ENCODE measurements at places on chromosomes 4 and X.

GRCh38 chr4:27790911-27791310 lies 930.3 kb downstream of the STIM2 start:
- DNase-seq = no peak

- peak; percentile 86 for DNase-seq
Measured at GRCh38 chr4:13907255-13907751, 279.8 kb upstream of the BOD1L1 start.

GRCh38 chrX:17590892-17591740 lies 146.2 kb upstream of the SCML1 start:
- DNase-seq = peak; percentile 54

DNA sequence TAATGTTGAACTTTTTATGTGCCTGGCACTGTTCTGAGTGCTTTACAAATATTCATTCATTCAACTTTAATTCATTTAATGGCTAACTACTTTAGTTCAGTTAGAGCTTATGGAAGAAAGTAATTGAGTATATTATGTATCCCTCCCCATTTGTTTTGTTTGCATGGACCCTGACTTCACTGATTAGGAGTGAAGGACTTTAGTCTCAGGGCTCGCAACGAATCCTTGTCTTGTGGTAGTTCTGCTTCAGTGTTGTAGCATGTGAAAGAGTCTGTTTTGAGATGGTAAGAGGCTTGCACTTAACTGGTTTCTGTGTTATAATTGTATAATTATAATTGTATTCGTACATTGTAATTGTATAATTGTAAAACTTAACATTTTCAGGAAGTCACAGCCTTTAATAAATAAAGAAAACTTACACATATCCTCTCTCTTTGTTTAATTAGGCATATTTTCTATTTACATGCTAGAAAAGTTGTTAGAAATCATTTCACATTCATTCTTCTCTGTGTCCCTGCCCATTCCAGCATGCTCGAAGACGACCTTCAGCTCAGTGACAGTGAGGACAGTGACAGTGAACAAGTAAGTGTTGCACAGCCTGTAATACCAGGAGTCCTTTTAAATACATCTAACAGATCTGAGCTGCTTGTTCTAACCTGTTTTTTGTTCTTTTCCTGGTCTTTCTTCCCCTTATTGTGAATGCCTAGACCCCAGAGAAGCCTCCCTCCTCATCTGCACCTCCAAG lies 115.1 kb downstream of the KLHL8 start:
- no peak for DNase-seq

DNA sequence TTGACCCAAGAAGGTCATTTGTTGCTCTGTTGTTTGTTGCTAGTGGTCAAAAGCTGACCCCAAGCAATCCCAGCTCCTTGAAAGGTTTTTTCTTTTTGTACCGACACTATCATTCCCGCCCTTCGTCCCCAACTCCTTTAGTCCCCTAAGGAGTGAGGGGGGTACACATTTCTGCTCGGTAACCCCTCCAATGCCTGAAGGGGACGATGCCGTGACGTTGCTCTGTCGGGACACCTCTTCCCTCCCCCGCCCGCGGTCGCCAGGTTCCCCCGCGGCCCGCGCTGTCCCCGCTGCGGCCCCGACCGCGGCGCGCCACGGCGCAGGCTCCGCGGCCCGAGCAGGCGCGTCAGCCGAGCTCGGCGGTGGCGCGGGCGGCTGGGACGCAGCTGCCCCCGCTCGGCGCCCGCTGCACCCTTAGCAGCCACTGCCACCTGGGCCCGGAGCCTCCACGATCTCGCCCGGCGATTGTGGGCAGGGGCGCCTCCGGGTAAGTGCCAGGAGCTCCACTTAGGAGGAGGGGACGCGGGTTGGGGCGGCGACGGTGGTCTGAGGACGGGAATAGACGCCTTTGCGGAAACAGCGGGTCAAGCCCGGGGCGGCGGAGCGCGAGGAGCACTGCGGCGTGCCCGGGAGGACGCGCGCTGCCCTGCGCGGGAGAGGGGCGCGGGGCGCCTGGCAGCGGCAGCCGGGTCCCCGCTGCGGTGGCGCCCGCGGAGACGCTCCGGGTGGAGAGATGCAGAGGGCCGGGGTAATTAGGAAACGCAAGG lies at the start of gene GLRB:
Gene GLRB, plus strand, starts transcription at position 340 of the 767 bp plus-strand sequence. CDS start 1,875 bp downstream, outside the sequence.
- DNase-seq = peak; percentile 90

GRCh38 chr4:76060506-76060905 lies 14.0 kb upstream of the ART3 start:
- DNase-seq = no peak

DNA sequence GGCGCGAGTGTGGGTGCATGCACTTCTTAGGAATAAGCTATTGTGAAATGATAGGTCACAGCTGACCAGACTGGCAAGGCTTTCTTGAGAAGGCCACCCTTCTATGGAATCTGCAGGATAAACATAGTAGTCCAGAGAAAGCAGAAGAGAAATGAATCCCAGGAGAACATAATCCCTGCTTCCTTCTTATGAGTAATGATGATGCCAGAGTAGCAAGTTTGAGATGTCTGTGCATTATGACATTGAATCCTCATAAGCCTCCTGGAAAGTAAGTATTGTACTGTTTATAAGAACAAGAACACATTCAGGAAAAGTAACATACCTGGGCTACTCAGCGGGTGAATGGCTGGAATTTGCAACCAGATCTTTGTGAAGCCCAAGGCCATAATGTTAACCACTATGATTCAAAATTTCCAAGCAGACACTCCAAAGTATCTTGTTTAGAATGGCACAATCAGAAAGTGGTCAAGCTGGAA lies 272.1 kb upstream of the HS3ST1 start:
- DNase-seq = no peak

- DNase-seq = no peak
Measured at GRCh38 chrX:341541-342101, 23.0 kb upstream of the GTPBP6 start.

GRCh38 chrX:19659929-19660328 lies 144.6 kb upstream of the MAP3K15 start:
- no peak for DNase-seq

- peak; percentile 38 for DNase-seq
Measured at GRCh38 chrX:135931644-135932487, 38.4 kb downstream of the SAGE1 start.

DNA sequence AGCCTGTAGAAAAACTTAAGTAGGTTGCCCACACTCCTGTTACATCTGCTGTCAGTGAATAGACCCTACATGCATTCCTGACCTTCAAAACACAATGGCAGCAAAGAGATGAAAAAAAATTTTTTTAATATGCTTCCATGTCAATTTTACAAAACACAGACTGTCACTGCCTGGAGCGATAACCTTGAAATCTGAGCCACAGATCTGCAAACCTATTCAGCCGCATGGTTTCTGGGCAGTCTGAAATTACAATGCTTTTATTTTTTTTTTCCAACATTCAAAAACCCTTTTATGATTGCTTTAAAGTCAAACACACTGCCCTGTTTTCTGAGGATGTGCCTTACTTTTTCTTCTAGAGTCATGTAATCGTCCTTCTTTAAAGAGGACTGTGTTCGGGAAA lies 264.9 kb upstream of the PUDP start:
- DNase-seq = no peak

- DNase-seq = no peak
Measured at GRCh38 chr4:144374065-144374464, 233.5 kb upstream of the GYPA start.

DNA sequence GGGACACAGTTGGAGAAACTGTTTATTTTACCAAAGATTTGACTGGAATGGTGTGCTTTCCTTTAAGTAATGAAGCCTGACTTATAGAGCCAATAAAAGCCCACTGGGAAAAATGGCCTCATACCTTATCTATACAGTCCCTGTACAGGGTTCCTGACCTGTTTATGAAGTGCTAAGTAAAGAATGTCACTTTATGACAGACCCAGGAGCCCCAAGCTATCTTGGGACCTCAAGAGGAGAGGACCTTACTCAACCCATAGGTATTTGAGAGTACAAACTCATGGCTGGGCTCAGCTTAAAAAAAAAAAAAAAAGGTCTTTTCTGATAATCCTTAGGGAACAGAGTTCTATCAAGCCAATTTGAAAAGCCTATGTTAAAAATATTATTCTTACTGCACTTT lies 1389.3 kb downstream of the RAPGEF2 start:
- DNase-seq = no peak

DNA sequence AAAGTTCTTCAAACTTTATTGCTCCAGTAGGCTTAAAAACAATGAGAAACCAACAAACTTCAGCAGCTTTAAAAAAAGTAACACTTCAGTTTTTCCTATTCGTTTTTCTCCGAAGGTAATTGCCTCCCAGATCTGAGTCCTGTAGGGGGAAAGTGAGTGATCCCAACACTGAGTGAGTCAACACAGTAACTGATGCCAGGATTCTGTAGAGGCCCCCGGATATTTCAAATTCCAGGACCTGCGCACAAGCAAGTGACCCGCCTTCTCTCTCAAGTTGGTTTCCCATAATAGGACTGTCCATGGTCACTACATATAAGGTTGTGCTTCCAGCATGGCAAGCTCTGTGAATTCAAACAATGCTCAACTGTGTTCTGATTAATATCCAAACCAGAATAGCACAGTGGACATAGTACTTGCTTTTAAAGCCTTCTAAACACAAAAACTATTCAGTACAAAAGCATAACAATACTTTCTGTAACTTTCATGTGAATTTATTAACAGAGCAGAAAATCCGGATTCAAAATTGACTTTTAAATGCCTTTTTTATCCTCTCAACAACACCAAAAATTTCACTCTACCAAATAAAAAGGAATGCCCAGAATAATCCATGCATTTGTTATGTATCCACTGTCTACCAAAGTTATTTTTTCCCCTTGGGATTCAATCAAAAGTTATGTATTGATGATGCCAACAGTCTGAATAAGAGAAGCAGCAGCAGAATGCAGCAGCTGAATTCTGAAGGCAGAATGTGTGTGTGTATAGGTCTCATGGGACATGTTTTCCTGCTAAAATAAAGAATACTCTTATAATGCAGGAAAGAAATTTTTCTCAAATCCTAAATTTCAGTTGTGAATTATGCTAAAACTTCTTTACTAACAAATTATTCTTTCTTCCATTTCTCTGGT lies at the start of gene DMD:
Gene DMD, minus strand, starts transcription at position 194 of the 905 bp plus-strand sequence. CDS start 237 bp downstream, outside the sequence.
- no peak for DNase-seq

DNA sequence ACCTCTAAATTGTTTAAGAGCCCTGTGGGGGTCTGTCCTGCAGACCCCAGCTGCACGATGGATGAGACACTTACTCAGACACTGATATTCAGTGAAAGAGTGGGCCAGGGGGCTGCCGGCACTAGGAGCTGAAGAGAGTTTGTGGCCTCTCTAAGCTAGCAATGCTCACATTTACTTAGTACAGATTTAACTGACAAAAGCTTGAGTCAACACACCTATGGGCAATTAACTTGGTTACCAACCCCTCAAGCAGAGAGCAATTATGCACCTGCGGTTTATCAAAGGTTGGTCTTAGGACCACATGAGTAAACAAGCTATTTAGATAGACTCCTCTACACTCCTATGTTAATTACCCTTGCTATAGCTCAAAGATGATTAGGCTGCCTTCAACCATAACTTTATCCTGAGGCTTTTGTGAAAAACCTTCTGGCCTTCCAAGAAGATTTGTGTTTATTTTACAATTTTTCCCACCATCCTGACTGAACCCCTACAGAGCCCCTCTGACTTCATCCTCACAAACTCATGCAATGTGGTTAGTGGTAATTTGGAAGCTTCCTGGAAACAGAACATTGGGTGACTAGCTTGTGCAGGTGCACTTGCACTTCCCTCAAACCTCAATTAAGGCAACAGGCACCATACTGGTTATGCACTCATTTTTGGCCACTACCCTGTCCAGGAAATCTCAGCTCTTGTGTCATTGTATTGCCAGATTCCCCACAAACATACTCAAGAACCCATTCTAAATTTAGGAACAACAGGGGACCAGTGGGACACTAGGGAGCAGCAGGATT lies 234.4 kb upstream of the ITM2A start:
- DNase-seq = no peak

GRCh38 chr4:4766564-4766963 lies 92.9 kb upstream of the MSX1 start:
- DNase-seq = no peak

- DNase-seq = peak; percentile 24
Measured at GRCh38 chrX:71859637-71860036, 51.0 kb upstream of the NHSL2 start.

DNA sequence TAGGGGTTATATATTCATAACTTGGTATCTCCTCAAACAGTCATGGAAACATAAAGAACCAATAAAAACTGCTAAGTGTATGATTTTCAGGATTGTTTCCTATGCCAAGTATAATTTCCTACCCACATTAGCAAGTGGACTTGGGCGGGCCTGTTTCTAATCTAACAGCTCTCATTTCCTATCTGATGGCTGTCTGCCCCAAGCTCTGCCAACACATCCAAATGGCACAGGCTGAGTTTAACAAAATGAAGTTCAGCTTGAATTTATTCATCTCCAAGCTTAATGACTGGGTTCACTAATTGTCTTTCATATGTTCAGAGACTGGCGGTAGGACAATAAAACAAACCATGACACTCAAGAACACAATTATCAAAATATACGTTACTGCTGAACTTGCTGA lies 55.5 kb upstream of the S100G start:
- DNase-seq = no peak

DNA sequence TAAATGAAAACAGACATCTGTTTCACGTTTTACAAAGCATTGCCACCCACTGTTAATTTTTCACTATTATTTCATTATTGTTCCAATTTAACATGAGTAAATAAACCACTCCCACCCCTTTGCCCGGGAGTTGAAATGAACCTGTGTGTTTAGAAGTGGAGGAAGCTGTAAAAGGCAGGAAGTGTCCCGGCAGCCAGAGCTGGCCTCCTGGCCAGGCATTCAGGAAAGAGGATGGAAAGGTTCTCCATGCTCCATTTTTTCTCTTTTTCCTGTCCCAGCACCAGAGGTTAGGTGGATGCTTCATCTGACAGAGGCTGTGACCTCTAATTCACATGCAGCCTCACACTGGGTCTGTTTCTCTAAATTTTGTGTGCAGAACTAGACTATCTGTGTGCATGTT lies 55.5 kb upstream of the LNX1 start:
- DNase-seq = no peak

- peak; percentile 73 for DNase-seq
Measured at GRCh38 chr4:118836301-118837120, 585 bp upstream of the SEC24D start.

- DNase-seq = no peak
Measured at GRCh38 chr4:18034099-18034498, 12.5 kb upstream of the LCORL start.

- peak; percentile 86 for DNase-seq
Measured at GRCh38 chr4:5206016-5206790, 154.9 kb downstream of the STK32B start.

DNA sequence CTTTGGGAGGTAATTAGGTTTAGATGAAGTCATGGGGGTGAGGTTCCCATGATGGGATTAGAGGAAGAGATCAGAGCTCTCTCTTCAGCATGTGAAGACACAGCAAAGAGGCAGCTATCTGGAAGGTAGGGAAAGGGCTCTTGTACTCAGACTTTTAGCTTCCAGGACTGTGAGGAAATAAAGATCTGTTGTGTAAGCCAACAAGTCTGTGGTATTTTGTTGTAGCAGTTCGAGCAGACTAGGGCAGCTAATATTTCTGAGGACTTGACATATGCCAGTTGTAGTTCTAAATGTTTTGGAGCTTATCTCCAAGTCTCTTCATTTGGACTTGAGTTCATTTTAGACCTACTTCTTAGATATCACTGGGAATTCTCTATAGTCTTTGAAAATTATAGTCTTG lies 137.3 kb upstream of the PDE5A start:
- no peak for DNase-seq

GRCh38 chr4:8218371-8219031 lies 19.4 kb downstream of the SH3TC1 start:
- DNase-seq = no peak

GRCh38 chr4:176824645-176825366 lies 32.1 kb upstream of the VEGFC start:
- DNase-seq = no peak

GRCh38 chr4:21952549-21952948 lies 4.0 kb upstream of the KCNIP4 start:
- no peak for DNase-seq

Data from AG20443 (cell line).